ENCODE measurements at places on chromosomes 16 and 17.

DNA sequence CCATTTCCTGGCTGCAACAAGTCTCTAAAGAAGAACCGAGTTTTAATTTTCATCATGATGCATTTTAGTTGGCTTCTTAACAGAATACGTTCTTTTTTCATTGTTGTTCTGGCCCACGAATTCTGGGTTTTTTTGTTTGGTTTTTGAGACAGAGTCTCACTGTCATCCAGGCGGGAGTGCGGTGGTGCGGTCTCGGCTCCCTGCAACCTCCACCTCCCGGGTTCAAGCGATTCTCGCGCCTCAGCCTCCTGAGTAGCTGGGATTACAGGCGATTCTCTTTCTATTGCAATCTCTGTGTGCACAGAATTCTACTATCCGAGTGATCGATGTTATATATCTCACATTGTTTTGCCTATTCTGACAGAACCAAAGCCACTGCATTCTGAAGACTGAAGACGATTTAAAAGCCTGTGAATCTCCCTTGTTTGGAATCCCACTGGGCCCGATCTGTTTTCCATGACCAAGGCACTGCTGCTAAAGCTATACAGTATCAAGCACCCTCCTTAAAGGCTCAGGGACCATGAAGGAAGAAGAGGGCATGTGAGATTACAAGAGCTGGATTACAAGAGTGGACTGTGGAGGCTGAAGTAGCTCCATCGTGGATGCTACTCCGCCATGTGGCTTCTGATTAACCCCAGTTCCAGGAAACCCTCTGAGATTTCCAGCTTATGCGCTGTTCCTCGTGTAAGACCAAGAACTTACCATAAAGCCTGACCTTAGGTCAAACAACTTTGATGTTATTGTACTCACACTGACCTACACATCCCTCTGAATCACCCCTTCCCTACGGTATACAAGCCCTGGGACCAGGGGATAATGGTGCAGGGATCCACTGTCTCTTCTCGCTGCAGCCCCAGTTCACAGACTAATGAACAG, 44.3 kb downstream of the ADCY9 start:
- DNase-seq, result no peak

- DNase-seq, result no peak
Measured at GRCh38 chr16:31710134-31710533, 163.5 kb upstream of the ZNF267 start.

DNA sequence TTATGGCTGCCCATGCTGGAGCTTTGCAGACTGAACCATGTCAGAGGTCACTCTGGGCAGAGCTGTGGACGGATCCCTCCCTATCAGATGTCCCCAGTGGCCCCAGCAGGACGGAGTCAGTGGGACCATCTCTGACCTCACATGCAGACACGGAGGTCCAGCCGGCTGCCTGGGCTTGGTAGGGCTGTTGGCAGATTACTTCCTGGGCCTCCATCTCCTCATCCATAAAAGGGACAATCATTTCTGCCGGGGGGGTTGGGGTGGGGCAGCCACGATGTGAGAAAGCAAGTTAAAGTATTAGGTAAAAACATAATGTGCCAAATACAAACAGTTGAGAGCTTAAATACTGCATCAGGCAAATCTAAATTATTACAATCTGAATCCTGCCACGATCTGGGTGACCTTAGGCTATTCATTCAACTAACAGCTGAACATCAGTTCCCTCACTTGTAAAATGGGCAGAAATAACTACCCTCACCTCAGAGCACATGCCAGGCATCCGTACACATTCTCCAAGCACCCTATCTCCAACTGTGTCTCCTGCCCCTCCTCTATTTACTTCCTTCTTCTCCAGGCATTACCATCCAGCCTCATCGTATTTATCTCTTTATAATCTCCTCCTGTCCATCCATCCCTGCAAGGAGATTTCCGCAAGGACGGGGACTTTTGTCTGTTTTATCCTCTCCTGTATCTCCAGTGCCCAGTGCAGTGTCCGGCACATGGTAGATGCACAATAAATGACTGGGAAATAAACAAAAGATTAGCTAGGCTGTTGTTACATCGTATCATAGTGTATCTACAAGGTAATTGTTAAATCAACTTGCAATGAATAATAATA, 192.3 kb upstream of the FOXF1 start:
- DNase-seq, result no peak

GRCh38 chr17:47095268-47095667, 93.8 kb downstream of the CDC27 start:
- DNase-seq, result no peak

DNA sequence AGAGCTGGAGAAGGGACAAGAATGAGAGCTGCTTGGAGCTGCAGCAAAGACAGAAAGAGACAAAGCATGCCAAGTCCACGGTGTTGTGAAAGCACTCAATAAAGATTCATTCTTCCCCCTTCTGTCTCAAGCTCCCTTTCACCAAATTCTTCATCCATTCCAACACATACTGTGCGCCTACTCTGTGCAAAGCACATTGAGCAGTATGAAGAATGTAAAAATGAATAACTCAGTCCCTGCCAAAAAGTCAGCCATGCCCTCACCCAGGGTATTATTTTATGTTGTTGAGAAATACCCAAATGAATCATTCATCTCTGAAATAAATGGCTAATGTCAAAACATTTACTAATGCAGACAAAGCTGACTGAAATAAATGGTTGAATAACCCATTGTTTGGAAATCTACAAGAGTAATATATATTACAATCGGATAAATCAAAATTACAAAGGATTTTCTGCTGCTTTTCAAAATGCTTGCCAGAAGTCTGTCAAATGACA, 282.9 kb upstream of the IRX5 start:
- DNase-seq, result no peak

DNA sequence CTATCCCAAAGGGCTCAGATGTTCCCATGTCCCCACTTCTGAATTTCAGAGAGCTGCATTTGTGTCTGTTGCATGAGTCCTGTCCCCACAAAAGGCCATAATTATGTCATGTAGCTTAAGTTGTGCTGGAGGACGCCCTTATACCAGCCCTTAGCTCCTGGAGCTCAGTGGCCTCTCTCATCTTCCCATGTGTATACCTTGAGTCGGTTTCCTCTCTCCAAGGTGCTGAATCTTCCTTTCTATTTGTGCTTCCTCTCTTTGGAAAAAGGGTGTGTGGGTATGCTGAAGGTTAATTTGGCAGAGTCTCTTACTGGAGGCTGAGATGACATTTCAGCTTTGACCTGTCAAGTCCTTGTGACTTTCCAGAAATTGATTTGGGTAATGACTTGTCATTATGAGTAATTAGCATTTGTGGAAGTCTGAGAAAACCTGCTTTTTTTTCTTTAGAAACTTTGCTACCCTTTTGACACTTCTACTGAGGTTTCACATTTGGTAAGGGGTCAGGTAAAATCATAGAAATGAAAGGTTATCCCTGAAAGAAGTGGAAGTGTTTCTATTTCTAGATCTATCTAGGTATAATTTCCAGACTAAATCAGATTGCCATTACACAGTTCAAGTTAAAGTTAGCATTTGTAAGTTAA, 185.4 kb downstream of the ABCC12 start:
- DNase-seq, result no peak

- DNase-seq, result no peak
Measured at GRCh38 chr16:21990381-21990944, 10.5 kb downstream of the PDZD9 start.

GRCh38 chr17:16495561-16495960, 3.6 kb upstream of the LRRC75A start:
- no peak for DNase-seq

DNA sequence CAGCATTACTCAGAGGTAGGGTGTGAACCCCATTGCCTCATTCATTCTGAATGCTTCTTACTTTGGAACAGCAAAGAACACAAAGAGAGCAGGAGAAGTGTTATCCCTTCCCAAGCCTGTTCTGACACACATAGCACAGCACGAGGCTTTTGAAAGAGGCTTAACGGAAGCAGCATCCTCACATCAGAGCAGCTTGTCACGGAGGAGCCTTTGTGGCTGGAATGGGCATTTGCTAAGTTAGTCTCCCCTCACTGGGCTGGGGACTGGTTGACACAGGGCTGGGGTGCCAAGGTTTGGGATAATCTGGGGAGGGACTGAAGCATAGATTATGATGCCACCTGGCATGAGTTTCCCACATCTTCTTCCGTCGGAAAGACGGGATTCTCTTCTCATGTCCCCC, 167.5 kb upstream of the DNAH9 start:
- no peak for DNase-seq

- no peak for DNase-seq
Measured at GRCh38 chr16:88699180-88699579, 7.0 kb downstream of the RNF166 start.

DNA sequence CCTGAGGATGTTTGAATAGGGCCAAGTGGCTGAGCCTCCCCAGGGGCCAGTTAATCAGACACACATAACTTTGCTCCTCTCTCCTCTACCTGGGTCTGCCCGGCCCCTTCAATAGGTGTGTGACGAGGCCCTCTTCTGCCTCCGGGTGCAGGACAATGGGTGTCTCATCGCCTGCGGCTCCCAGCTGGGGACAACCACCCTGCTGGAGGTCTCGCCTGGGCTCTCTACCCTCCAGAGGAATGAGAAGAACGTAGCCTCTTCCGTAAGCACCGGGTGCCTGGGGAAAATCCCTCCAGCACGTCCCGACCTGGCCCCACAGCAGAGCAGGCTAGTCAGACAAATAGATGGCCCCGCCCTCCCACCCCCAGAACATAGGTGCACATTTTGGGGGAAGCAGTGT, 16.1 kb upstream of the KIF19 start:
- DNase-seq, result no peak

DNA sequence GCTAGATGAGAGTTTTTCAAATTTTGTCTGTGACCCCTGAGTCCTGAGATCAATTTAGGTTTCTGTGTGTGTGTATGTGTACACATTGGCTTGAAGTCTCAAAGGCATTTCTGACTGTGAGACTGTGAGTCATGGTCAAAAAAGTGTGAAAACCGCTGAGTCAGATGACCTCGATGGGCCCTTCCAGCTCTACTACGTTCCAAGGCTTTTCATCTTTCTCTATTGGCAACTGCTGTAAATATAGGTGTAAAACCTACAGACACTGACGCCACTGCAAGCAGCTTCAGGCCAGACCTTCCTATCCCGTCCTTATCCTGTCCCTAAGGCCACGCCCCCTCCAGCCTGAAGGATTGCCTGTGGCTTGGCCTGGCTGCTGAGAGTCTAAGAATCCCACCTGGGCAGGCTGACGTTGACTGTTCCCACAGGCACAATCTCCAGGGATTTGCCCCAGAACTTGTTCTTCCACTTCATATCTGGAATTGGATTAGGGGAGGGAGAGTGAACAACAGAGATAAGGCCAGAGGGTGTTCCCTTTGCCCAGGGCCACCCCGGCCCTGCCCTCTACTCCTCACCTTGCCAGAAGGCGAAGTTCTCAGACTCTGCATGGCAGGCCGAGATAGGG, 11.3 kb downstream of the OSBPL7 start:
- peak; percentile 54 for DNase-seq

GRCh38 chr17:81516439-81516838, 3.8 kb upstream of the ACTG1 start:
- no peak for DNase-seq

- DNase-seq, result no peak
Measured at GRCh38 chr17:6893382-6894205, 62.1 kb upstream of the TEKT1 start.

DNA sequence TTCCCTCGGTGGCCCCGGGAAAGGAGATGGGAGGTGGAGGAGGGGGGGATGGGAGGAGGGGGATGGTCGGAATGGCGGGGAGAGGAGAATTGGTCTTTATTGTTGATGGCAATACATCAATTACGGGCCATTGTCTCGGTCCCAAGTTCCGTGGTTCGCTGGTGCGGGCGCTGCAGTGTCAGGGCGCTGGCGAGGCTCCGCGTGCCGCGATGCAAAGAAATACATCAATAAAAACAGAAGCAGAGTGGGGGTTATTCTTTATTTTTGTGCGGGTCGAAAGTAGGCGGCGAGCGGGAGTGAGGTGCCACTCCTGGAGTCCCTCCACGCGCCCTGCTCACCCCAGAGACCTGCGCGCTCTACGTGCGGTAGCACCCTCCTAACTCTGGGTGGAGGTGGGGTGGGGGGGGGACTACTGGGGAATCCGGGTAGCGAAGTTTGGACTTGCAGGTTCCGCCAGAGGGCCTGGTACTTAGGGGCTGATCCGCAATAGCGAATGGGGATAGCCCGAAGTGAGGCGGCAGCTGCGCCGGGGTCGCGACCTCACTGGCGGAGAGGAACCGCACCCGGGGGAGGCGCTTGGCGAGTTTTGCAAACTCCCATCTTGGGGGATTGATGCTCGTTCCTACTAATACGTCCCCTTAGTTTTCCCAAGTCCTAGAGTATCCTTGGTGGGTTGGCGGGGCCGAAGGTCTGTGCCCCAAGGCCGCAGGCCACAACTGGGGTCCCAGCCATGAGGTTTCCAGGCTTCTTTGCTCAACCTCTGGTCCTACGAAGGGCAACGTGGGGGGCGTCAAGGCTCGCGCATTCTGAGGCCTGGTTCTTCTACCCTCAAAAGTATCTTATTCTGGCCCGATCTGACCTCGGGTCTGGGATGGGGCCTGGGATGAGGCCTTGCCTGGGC, 3.5 kb upstream of the SALL1 start:
- DNase-seq, result peak; percentile 21

DNA sequence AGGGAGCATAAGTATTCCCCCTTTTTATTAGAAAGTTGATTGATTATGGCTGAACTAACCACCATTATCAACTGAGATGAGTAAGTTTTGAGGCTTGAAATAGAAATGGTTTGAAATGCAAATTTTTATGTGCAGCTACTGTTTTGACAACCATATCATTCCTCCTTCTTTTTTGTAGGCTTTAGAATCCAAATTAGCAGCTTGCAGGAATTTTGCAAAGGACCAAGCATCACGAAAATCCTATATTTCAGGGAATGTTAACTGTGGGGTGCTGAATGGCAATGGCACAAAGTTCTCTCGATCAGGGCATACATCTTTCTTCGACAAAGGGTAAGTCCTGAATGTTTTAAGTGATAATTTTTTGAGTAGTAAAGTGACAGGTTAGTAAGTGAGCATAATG, 24.1 kb downstream of the NDEL1 start:
- DNase-seq, result no peak

GRCh38 chr17:31509095-31509804, 117.8 kb downstream of the RAB11FIP4 start:
- DNase-seq, result peak; percentile 55

DNA sequence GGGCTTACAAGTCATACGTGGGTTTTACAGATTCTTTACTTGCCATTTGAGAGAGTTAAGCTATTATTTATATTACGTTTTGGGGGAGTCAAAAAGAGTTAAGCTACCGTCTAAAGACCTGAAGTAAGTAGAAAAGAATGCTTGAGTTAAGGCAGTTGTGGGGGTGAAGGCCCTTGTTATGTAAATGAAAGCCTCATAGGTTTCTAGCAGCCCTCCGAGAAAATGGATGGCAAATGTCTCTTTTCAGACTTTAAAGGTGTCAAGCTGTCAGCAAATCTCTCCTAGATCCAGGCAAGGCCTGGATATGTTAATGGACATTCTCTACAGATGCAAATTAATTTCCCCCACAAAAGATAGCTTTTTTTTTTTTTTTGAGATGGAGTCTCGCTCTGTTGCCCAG, 7.2 kb upstream of the EIF4A3 start:
- no peak for DNase-seq

DNA sequence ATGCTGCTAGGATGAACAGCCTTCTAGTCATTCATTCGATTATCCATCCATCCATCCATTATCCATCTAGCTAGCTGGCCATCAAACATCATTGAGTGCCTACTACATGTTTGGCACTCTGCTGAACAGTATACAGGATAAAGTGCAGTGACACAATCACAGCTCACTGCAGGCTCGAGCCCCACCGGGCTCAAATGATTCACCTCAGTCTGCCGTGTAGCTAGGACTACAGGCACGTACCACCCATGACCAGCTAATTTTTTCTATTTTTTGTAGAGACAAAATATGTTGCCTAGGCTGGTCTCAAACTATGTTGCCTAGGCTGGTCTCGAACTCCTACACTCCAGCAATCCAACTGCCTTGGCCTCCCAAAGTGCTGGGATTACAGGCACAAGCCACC, 50.0 kb downstream of the SSH2 start:
- no peak for DNase-seq
